Activated CD4-positive, alpha-beta memory T cell treated with anti-CD3 and anti-CD28 coated beads, Interleukin-2, amount 10 ng/mL, durations not matched to agents 7 days and 5 days (primary cell): ENCODE measurements at places on chromosomes 7 and 10.

GRCh38 chr10:84160663-84161362, 12.8 kb upstream of the GPR15LG start:
- no peak overlapping the region for H3K27ac ChIP-seq
- peaks cover 22% of the 10 kb centered on the region for H3K27me3 ChIP-seq
- peaks cover 11% of the 10 kb centered on the region for H3K4me1 ChIP-seq
- H3K4me3 ChIP-seq, result no peak overlapping the region
- DNase-seq, result no peak

DNA sequence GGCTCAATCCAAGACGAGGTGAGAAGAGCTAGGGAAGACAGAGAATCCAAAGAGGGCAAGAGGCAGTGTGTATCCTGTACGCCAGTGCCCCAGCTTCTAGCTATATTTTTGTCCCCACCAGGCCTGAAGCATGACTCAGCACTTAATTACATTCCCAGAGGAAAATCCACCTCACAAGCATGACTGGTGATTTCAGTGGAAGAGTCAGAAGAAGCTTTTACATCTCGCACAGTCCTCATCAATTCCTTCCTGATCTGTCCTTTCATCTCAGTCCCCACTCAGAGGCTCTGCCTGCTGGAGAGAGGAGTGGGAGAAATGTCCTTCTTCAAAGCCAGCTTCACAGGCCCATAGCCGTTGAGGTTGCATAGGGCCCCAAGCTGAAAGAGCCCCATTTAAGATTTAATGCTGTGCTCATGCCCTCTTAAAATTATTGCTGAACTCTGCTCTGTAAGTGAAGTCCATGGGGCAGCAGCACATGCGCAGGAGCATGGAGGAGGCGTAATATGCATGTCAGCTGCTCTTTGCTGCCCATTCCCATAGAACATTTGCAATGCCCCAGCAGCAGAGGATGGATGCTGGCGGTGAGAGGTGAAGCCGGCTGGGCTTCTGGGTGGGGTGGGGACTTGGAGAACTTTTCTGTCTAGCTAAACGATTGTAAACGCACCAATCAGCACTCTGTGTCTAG, 39.0 kb upstream of the AOAH start:
- H3K4me1 ChIP-seq, result peaks cover 13% of the 10 kb centered on the region
- H3K27ac ChIP-seq, result no peak overlapping the region
- H3K27me3 ChIP-seq, result no peaks in the 10 kb centered on the region
- no peak for DNase-seq
- no peaks in the 10 kb centered on the region for H3K36me3 ChIP-seq
- H3K4me3 ChIP-seq, result no peak overlapping the region

- DNase-seq, result no peak
- no peak overlapping the region for H3K27ac ChIP-seq
- H3K27me3 ChIP-seq, result no peaks in the 10 kb centered on the region
- H3K4me1 ChIP-seq, result no peaks in the 10 kb centered on the region
Observed at GRCh38 chr7:64516451-64516850, 46.4 kb downstream of the ZNF680 start.

GRCh38 chr7:75879771-75880184, 944 bp downstream of the RHBDD2 start:
- peaks cover 35% of the 10 kb centered on the region for H3K4me1 ChIP-seq
- H3K27me3 ChIP-seq, result no peaks in the 10 kb centered on the region
- peak overlapping the region; percentile 89 for H3K4me3 ChIP-seq
- peaks cover 47% of the 10 kb centered on the region for H3K36me3 ChIP-seq
- DNase-seq, result peak; percentile 34

DNA sequence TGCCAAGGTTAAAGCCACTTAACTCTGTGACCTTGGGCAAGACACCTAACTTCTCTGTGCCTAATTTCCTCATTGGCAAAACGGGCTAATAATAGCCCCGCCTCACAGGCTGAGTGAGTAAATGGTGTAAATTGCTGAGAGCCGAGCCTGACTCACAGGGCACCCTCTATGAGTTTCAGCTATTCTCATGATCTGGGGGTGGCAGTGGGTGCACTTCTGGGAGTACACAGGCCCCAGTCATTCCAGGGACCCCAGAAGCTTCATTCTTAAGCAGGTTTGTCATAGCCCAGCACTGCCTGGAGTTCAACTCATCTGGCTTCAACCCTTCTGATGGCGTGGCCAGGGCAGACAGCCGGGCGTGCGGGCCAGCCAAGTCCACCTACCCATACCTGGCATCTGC, 137.2 kb downstream of the GRID1 start:
- no peak for DNase-seq
- H3K27me3 ChIP-seq, result no peaks in the 10 kb centered on the region
- H3K36me3 ChIP-seq, result no peaks in the 10 kb centered on the region
- H3K4me1 ChIP-seq, result no peaks in the 10 kb centered on the region
- no peak overlapping the region for H3K4me3 ChIP-seq

- peaks cover 20% of the 10 kb centered on the region for H3K4me1 ChIP-seq
- DNase-seq, result no peak
Observed at GRCh38 chr7:50669890-50670289, 104.7 kb upstream of the DDC start.

DNA sequence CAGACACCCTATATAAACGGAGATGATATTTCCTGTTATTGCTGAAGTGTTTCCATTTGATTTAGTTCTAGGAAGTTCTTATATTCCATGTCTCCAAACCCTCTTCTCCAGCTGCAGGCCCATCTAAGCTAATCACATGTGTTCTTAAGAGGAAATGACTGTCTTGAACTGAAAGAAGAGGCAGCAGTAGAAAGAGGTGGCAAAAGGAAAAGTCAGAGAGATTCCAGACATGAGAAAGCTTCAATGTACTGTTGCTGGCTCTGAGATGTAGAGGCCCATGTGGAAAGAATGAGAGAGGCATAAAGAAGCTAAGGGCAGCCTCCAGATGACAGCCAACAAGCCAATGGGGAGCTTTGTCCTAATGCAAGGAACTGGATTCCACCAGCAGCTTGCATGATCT, 287.2 kb downstream of the GFRA1 start:
- no peak overlapping the region for H3K4me3 ChIP-seq
- DNase-seq, result no peak
- no peaks in the 10 kb centered on the region for H3K36me3 ChIP-seq
- no peaks in the 10 kb centered on the region for H3K27me3 ChIP-seq
- no peaks in the 10 kb centered on the region for H3K4me1 ChIP-seq

DNA sequence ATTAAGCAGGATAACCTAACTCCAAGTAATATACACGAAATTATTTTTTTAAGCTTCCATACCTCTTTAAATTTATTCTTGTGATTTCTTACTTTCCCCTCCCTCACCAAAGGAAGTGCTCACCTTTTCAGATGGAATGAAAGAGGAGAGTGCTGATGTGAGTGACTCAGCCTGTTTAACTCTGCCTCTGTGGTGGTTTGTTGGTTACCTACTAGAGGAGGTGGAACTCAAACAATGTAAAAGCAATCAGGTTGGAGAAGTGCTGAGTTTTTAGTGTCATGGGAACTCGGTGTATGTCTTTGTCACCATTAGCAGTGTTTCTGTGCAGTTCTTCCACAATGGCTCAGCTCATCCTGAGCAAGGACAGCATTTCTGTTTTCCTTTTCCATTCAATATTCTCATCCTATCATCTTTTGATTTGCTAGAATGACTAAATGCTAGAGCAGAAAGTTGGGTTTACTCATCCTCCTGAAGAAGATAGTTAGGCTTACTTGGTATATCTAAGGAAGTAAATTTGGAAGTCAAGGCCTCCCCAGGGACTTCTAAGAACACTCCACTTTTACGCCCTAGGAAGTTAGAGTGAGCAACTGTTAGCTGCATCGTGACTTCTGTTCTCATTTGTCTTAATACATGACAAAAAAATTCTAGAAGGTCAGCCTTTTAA, 6.0 kb downstream of the ADD3 start:
- H3K27ac ChIP-seq, result peak overlapping the region; percentile 75
- H3K4me1 ChIP-seq, result peaks cover 80% of the 10 kb centered on the region
- no peaks in the 10 kb centered on the region for H3K27me3 ChIP-seq
- H3K4me3 ChIP-seq, result no peak overlapping the region
- peak; percentile 36 for DNase-seq
- peaks cover 38% of the 10 kb centered on the region for H3K36me3 ChIP-seq

DNA sequence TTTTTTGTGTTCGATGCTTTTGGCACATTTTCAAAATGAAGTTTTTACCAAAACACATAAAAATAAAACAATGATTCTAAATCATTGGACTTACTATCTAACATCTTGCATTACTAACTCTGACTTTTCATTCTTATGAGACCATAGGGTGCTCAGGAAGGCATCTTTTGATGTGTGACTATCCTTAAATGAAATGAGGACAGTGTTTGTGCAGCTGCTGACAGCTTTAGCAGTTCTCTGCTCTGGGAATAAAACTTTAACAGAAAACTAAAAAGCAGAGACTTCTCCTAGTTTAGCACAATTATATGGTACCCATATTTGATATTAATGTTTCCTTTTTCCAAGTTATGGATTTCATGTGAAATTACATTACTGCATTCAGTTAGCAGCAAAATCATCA, 471.6 kb downstream of the ARL4A start:
- H3K27me3 ChIP-seq, result peaks cover 5% of the 10 kb centered on the region
- no peaks in the 10 kb centered on the region for H3K36me3 ChIP-seq
- H3K4me1 ChIP-seq, result no peaks in the 10 kb centered on the region
- no peak for DNase-seq
- no peak overlapping the region for H3K27ac ChIP-seq

DNA sequence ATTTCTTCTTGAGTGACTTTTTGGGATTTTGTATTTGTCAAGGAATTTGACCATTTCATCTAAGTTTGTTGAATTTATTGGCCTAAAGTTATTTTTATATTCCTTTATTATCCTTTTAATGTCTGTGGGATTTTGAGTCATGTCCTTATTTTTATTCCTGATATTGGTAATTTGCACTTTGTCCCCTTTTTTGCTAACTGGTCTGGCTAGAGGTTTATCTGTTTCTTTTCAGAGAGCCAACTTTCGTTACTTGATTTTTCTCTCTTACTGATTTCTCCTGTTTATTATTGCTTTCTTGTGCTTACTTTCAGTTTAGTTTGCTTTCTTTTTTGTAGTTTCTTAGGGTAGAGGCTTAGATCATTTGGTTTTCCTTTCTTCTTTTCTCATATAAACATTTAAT, 14.6 kb downstream of the MGMT start:
- no peaks in the 10 kb centered on the region for H3K27me3 ChIP-seq
- no peaks in the 10 kb centered on the region for H3K4me1 ChIP-seq
- H3K36me3 ChIP-seq, result peaks cover 18% of the 10 kb centered on the region
- no peak overlapping the region for H3K4me3 ChIP-seq
